ENCODE measurements at places on chromosomes 4 and X. TPM values are rescaled to one million over a fixed set of nuclear protein-coding genes. Genes with fewer than 3 reads are reported as not detected.

The TXK gene
- 50.1 TPM for total RNA-seq

DNA sequence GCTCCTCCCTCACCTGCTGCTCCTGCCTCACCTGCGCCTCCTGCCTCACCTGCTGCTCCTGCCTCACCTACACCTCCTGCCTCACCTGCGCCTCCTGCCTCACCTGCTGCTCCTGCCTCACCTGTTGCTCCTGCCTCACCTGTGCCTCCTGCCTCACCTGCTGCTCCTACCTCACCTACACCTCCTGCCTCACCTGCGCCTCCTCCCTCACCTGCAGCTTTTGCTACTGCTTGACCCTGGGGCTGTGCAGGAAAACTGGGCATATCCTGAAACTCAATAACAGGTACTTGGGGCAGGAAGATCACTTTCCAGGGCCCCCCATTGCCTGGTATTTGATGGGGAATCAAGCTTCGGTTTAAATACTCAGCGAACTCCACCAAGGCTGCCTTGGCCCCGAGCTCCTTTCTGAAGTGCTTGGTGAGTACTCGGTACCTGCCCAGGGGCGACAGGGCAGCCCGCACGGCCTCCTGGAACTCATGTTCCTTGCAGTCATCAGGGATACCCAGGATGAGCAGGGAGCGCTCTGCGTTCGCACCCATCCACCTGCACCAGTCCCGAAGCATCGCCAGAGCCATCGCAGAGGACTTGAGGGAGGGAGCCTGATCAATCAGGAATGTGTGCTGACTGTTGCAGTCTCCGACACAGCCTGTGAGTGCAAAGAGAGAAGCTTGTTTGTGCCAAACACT, 2.7 kb downstream of the PNMA6E start:
- H3K4me1 ChIP-seq = peaks cover 1% of the 10 kb centered on the region
- H3K4me3 ChIP-seq = no peak overlapping the region
- H3K36me3 ChIP-seq = no peaks in the 10 kb centered on the region
- H3K27me3 ChIP-seq = peaks cover 7% of the 10 kb centered on the region
- no peak for DNase-seq

DNA sequence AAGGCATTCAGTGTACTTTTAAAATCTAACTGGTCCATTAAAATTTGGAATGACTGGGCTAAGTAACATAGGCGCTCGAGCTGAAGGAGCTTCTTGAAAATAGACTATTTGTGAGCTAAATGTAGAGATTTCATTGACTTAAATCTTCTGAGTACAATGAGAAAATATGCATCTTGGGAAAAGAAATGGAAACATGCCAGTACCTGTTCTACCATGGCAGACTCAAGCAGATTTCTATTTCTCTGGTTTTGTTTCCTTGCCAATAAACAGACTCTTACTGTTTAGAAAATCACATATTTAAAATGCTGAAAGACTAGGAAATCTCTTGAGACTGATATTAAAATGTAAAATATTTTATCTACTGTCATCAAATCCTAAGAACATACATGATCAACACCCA, 678.1 kb downstream of the FAT4 start:
- no peak overlapping the region for H3K4me3 ChIP-seq
- no peaks in the 10 kb centered on the region for H3K4me1 ChIP-seq
- H3K36me3 ChIP-seq = no peaks in the 10 kb centered on the region
- DNase-seq = no peak
- H3K27me3 ChIP-seq = no peaks in the 10 kb centered on the region

DNA sequence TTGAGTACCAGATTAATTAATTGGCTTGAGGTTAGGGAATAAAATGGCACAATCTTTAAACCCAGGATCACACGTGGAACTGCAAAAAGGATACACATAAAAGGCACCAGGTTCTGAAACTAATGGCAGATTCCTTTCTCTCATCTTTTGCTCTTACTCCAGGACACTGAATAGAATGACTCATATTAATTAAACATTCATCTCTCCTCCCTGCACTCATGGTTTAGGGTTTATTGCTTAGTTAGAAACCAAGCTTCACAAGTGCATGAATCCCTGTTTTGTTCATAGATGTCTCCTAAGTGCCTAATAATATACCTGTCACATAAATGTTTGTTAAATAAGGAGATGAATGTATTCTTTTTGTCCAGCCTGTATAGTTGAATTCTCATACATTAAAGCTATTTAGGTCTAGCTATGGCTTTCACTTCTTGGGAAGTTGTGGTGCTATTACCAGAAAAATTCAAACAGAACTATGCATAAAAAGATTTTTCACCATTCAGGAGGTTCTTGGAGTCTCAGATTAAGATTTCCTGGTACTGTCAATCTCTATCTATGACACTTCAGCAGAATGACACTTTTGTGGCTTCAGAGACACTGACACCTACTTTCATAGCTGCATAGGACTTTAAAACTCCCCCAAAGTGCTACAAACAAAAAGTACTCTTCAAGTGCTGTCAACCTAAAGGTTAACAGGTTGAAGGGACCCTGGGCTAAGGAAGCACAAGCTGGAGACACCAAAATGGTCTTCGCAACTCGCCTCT, 7.4 kb downstream of the CORIN start:
- no peak overlapping the region for H3K4me3 ChIP-seq
- no peak for DNase-seq
- H3K27ac ChIP-seq = no peak overlapping the region
- H3K4me1 ChIP-seq = peaks cover 30% of the 10 kb centered on the region
- H3K36me3 ChIP-seq = no peaks in the 10 kb centered on the region

- H3K27me3 ChIP-seq = no peaks in the 10 kb centered on the region
- H3K36me3 ChIP-seq = no peaks in the 10 kb centered on the region
- DNase-seq = no peak
- no peak overlapping the region for H3K4me3 ChIP-seq
- no peak overlapping the region for H3K27ac ChIP-seq
These were observed 1387.2 kb downstream of the STIM2 start for GRCh38 chr4:28247805-28248204.
